Left lobe of liver (tissue), 2 donors: ENCODE measurements at places on chromosomes 5 and 9. TPM values are rescaled to one million over a fixed set of nuclear protein-coding genes. Genes with fewer than 3 reads are reported as not detected.

DNA sequence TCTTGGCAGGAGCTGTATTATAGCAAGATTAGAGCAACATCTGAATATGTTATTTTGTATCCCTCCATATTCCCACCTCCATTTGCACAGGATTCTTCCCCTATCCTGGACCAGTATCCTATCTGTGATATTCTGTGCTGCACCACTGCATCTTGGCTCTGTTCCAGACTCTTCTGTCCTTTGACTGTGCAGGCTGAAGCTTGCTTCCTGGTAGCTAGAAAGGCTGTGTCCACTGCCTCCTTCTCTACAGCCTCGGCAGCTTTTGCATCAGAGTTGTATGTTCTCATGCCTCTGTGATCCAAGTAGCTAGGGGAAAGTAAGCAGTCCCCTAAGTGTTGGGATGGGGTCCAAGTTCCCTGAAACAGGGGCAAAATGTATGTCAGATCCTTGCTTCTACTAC, 104.1 kb downstream of the GAS1 start:
- DNase-seq: no peak

DNA sequence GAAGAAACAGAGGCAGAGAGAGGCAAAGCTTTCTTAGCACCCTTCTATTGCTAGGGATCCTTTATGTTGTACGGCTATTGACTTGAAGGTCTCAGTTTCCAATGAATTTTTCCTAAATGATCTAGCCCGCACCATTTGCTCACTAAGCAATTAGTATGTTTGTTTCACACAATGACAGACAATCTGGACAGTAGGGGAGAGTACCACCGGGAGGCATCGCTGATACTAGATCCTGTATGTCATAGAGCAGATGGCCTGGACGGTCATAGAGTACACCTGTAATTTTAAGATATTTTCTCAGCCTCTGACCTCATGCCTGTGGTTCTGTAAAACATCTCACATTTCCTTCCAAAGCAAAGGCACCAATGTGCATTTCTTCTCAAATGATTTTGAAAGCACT, 194.3 kb downstream of the TLE4 start:
- no peak for DNase-seq

Gene FBXL7
- total RNA-seq: 1.1 TPM

Gene GPR21
- total RNA-seq: 0.55 TPM

Gene COL23A1
- total RNA-seq: 1.2 TPM

DNA sequence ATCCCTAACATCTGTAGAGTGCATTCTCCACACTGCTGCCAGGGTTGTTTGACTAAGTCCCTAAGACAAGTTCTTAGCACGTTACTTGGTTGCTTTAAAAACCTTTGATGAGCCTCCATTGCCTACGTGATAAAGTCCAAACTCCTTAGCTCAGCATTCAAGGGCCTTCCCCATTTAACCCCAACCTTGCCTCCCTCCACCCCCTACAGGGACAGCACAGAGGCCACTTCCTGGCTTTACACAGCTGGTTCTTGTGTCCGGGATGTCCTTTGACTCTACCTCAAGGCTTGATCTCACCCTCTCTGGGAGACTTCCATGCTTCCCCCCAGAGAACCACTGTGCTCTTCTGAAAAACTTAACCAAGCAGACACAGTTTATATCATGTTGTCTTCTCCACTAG, 29.4 kb downstream of the FAM240B start:
- DNase-seq: no peak
